Stimulated activated CD8-positive, alpha-beta memory T cell treated with anti-CD3 and anti-CD28 coated beads, Interleukin-4, amount 100 ng/mL, for 48 hours (primary cell): ENCODE measurements at places on chromosomes 5 and 9.

DNA sequence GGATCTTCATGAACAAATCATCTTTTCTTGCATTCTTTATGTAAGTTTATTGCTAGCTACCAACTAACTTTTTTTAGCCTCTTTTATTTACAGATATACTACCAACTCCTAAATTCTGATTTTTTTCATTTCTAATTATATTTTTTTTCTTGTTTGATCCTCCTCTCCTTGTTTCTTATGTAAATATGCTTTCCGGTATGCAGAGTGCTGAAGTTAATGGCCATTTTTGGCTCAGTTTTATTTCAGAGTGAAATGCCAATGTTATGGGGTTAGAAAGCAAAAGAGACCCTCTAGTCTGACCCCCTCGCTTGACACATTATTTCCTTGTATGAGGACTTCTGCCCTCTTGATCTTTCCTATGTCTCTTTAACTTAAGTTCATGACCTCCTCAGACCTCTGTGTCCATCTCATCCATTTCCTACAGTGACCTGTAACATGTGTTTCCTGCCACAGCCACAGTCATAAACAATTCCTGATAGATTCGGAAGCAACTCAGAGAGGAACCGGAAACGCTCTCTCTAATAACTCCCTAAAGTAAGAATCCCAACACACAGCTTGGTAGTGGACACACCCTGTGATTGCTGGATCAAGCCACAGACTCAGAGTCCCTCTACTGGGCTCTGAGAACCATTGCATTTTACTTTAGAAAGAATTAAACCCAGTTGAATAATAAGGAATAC is 42.9 kb upstream of the AFAP1L1 start:
- no peak for DNase-seq

- no peak for DNase-seq
Measured at GRCh38 chr9:109101810-109102209, 17.9 kb downstream of the TMEM245 start.

DNA sequence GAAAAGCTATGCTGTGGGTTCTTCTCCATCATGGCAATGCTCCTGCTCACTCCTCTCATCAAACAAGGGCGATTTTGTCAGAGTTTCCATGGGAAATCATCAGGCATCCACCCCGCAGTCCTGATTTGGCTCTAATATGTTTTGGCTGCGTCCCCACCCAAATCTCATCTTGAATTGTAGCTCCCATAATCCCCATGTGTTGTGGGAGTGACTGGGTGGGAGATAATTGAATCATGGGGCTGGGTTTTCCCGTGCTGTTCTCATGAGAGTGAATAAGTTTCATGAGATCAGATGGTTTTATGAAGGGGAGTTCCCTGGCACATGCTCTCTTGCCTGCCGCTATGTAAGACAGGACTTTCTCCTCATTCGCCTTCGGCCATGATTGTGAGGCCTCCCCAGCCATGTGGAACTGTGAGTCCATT is 163.8 kb downstream of the GADD45G start:
- DNase-seq: no peak

DNA sequence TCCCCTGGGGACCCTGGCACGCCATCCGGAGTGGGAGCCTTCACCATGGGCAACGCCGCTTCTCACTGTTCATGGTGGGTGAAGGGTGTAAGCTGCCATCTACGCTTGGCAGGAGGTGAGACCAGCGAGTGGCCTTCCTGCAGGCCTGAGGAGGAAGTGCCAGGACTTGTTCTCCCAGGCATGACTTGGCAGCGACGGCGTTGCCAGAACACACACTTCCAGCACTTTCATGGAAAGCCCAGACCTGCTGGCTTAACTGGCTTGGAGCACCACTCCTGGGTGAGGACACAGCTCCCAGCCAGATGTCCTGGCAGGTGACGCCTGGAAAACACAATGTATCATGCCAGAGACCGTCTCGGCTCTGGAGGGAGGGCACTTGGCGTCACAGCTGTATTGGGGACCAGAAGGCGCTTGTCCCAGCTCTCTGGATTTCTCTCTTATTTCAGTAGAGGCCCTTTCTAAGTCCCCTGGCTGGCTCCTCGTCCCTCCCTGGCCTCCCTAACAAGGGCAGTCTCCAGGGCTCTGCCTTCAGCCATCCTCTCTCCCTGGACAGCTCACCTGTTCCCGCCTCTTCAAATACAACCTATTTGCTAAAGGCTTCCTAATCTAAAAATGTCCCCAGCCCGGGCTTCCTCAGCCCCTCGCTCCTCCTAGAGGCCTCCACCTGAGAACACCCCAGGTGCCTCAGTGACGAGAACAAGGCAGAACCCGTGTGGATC is 188.3 kb downstream of the OLFM1 start:
- DNase-seq: no peak

GRCh38 chr5:13994621-13995253 is 50.2 kb upstream of the DNAH5 start:
- DNase-seq: no peak

- no peak for DNase-seq
Measured at GRCh38 chr9:134519375-134520070, 122.1 kb upstream of the COL5A1 start.

DNA sequence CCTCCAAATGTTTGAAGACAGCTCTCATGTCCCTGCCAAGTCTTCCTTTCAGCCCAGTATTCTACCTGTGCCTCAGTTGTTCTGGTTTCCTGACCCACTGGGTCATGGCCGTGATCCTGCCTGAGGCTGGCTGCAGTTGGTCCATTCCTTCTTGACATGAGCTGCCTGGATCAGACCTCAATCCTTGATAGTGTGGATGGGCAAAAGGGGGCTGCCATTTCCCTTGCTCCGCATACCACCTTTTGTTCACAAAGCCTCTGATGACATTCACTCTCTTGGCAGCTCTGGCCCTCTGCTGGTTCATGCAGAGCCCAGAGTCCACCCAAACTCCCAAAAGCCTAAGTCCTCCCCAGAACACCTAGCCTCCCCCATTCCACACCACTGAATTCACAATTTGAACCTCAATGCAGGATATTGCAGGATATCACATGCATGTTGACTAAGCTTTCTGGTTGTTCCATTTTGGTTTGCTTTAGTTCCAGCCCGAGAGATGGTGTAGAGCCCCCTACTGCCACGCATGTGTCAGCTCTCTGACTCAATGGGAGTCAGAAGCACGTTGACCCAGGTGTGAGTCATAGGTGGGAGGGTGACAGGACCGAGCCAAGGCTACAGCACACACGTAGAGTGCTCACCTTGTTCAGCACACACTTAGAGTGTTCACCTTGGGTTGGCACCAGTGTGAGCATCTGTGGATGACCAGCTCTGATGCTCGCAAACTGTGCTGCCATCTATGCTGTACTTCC is 137.2 kb downstream of the MTX3 start:
- DNase-seq: peak; percentile 59
